ENCODE measurements at places on chromosomes 6 and 20. TPM values are rescaled to one million over a fixed set of nuclear protein-coding genes. Genes with fewer than 3 reads are reported as not detected.

DNA sequence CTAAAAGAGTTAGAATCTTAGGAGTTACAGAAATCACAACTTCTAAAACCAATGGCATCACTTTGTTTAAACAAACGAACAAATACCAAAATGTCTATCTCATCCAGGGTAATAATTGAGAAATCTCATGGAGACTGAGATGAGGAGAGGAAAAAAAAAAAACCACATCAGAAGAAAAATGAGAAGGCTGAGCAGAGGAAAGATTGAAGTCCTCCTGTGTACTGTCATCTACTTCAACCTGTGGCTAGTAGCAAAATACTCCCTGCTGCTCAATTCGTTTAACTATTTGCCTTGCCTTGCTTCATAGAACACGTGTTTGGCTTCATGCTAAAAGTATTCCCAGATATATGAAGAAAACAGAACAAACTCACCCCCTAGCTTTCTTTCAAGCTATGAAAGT is 143.7 kb downstream of the PDE10A start:
- DNase-seq: no peak

DNA sequence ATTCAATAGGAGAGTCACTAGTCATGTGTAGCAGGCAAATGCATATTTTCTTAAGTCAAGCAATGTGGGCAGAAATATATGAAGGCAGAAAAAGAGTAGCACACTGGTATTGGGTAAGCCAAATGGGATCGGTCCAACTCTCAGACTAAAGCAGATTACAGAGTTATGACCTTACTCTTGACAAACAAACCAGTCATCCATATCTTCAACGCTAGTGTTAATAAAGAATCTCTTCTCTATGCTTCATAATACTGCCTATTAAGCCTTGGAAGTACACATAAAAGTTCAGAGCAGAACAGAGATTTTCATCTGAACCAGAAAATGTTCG is 320.2 kb upstream of the JARID2 start:
- no peak for DNase-seq

Gene PARD6B
- total RNA-seq: 17.5 TPM

DNA sequence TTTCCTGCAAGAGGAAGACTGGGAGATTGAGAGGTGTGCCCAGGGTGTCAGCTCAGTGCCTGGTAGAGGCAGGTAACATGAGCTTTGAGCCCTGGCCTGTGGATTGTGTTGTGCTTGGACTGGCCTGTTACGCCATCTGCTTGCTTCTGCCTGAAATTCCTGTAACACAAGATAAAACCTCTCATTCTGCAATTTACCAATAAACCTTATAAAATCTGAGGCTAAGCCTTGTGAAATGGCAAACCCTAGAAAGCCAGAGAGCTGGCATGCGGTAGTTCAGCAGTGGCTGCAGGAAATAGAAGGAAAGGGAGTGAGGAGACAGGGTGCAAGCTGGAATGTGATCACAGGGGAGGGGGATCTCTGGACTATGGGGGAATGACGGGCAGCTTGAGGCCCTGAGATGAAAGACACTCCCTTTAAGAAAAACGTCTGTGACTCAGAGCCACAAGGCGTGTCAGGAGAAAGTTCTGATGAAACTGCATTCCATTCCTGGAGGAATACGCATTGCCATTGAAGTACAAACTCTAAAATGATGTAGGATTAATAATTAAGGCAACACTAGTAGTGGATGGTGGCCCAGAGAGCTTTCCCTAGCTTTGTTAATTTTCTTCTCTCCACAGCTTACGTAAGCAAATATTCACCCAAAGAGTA is 26.3 kb upstream of the TFAP2A start:
- no peak for DNase-seq

Gene PRRT1
- total RNA-seq: 0.78 TPM

GRCh38 chr6:46788791-46789190 is 4.4 kb upstream of the MEP1A start:
- no peak for DNase-seq

Gene CCN2
- 6.9 TPM for total RNA-seq

- DNase-seq: no peak
Measured at GRCh38 chr6:118551063-118552053, 3.3 kb downstream of the PLN start.

Gene CST5
- not detected for total RNA-seq

DNA sequence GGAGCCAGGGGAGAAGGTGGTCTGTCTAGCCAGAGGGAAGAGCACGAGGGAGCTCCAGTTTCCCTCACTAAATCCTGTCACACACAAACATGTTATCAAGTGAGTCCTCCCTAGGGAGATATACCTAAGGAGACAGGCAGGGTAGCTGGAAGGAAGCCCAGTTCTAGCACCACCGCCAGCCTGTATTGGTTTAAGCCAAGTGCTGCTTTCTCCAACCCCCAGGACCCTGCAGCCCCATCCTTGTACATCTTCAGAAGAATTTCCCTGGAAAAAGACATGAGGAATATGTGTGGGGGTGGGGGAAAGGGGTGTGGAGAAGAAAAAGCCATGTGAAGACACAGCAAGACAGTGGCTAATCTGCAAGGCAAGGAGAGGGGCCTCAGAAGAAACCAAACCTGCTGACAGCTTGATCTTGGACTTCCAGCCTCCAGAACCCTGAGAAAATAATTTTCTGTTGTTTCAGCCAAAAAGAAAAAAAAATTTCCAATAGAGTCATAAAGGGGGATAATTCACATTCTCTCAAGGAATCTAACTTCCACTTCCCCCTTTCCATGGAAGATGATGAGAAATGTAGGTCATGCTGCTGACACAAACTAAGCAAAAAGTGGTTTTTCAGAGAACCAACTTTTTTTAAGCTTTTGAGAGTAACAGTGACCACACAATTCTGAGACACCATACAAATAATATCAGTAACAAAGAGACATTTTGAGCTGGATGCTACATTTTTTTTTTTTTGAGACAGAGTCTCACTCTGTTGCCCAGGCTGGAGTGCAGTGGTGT is 103.2 kb upstream of the PRDM1 start:
- DNase-seq: no peak

Gene PRPH2
- 5.0 TPM for total RNA-seq

DNA sequence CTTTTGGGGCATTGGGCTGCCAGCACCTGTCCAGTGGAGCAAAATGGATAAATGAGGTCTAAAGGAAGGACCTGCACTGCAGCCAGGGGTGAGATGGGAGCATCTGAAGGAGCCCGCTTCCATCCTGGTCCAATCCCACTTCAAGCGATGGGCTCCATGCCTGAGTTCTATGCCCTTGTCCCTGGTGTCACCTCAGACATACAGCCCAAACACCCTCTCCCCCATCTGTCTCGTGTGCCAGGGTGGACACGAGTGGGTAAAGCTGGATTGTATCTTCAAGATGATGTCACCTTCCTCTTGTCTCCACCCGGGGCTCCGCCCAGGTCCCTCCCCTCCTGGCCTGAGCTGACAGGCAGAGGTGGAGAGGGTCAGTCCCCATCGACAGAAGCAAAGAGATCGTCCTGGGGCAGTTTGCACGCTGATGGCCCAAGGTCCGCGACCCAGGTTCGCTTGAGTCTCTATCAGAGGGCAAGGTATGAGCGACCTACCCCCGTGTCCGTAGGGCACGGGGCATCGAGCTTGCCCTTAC is 544 bp downstream of the SMIM29 start:
- no peak for DNase-seq

- no peak for DNase-seq
Measured at GRCh38 chr6:37971266-37971665, 151.7 kb downstream of the ZFAND3 start.

Gene RIPPLY2
- 12.9 TPM for total RNA-seq

DNA sequence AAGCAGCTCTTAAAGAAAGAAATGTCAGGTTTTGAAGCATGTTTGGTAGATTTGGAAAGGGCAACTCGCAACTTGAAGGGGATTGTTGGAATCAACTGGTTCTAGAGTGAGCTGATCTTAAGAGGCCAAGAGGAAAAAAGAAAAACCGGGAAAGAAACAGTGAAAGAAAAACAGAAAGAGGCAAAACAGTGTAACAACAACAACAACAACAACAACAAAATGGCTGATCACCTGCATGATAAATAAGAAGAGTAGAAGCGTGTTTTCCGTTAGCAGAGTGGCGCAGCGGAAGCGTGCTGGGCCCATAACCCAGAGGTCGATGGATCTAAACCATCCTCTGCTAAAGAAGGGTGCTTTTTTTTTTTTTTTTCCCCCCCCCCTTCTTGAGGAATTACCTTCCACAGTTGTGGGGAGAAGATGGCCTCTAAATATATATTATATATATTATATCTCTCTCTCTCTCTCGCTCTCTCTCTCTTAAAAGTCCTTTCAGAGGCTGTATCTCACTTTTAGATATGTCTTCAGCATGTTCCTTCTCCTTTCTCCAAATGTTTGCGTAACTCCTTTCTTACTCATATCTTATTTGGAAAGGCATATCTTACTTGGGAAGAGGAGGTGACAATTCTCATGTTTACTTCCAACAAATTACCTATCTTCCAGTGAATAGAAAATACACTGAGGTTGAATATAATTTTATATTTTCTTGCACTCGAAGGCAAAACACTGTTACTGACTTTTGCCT is 134.4 kb downstream of the OR2B2 start:
- DNase-seq: no peak

Gene COL12A1
- total RNA-seq: 36.2 TPM

DNA sequence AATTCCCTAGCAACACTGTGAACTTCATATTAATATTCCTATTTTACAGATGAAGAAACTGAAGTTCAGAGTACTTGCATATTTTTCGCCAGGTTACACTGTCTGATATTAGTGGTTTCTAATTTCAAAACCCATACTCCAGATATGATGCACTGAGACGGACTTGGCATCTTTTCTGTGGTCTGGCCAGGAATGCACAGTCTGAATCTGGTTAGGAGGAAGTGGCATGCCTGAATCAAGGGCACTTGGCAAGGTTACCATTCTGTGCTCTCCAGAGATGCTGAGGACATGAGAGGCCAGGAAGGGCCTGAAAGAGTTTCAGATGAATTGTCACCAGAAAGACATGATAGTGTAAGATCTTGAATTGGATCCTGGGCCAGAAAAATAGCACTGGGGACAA is 150.1 kb downstream of the HAO1 start:
- no peak for DNase-seq

DNA sequence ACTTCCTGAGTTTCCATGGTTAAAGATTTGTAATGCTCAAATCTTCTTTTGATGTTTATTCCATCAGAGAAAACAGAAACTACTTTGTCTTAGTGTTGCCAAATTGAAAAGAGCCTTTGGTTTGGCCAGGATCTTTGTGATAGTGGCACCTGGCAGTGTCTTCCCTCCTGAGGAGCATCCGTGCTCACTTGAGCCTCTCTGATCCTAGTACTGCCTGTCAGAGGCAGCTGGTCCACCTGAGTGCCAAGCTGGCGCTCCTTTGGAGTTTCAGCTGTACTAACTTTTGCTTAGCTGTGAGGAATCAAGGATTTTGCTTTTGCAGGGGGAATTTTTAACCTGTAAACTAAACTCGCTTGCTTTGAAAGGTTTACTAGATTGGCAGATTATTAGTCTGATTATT is 61.4 kb downstream of the SCAND1 start:
- DNase-seq: no peak

Gene LRRN4
- total RNA-seq: not detected

GRCh38 chr6:36638579-36638978 is 39.9 kb upstream of the CDKN1A start:
- no peak for DNase-seq
